Stimulated activated naive CD4-positive, alpha-beta T cell (primary cell): ENCODE measurements at places on chromosomes 5 and 9.

DNA sequence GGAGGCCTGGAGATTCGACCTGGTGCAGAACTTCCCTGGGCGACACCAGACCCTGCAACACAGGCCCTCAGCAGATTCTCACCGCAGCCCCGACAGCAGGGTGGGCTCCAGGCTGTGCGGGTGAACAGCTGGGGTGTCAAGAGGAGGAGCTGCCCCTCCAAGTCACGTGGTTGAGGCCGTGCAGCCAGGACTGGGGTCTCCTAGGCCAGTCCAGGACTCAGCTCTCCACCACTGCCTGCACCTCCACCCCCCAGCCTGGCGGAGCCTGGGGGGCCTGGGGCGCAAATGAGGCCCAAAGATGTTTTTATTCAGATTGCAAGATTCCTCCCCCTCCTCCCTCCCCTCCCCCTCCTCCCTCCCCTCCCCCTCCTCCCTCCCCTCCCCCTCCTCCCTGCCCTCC, 9.2 kb upstream of the AGPAT2 start:
- DNase-seq: no peak

- DNase-seq: no peak
Observed at GRCh38 chr5:109482748-109483147, 73.0 kb upstream of the PJA2 start.

GRCh38 chr5:171957591-171958251, 48.7 kb downstream of the FBXW11 start:
- DNase-seq: no peak

DNA sequence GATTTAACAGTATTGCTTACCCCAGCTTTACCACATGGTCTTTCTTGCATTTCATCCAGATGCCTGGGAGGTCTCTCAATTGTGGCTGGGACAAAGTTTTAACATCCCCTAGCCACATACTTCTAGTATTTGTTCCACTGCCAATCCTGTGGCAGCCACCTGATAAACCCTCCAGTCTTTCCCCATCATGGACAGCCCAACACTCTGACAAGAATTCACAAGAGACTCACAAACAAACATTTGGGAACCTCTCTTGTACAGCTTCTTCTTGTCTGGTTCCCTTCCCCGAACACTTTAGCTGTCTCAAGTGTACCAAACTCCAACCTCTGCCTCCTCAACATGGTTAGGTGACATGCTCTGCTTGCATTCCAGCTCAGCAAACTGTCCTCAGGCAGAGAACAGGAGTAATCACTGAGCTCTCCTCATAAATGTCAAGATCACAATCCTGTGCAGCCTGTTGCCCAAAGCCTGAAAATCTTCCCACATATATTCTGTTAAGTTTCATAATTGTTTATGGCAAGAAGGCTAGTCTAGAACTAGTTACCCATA, 59.7 kb downstream of the STRBP start:
- no peak for DNase-seq

GRCh38 chr5:159010661-159011442, 88.9 kb downstream of the EBF1 start:
- DNase-seq: no peak

- no peak for DNase-seq
Observed at GRCh38 chr5:147481376-147481775, 28.5 kb downstream of the DPYSL3 start.

DNA sequence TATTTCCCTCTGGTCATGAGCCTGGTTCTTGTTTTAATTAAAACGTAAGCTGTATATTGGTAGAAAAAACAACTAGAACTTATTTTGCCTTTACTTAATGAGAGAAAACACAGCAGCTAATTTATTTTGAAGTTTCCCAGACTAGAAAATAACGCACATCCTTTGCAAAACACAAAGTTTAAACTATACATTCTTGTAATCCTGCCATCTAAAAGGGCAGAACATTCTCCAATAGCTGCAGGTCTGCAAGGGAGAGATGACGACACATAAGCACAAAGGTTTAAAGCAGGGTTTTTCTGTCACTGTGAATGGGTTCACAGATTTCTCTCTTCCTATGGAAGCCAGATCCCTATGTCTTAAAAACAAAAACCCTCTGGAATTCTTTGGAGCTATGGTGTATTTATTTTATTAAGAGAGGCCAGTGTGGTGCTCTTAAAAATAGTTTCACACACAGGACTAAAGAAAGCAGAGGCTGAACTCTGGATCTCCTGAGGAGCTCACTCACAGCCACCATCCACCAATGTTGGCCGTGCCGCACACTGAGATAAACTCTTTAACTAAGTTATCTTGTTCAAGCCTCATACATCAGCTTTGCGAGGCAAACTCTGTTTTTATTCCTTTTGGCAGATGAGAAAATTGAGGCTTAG, 82.4 kb downstream of the SNCAIP start:
- no peak for DNase-seq

GRCh38 chr9:37236822-37237221, 116.4 kb downstream of the ZCCHC7 start:
- DNase-seq: no peak

- DNase-seq: no peak
Observed at GRCh38 chr5:86824637-86825036, 206.9 kb downstream of the COX7C start.

DNA sequence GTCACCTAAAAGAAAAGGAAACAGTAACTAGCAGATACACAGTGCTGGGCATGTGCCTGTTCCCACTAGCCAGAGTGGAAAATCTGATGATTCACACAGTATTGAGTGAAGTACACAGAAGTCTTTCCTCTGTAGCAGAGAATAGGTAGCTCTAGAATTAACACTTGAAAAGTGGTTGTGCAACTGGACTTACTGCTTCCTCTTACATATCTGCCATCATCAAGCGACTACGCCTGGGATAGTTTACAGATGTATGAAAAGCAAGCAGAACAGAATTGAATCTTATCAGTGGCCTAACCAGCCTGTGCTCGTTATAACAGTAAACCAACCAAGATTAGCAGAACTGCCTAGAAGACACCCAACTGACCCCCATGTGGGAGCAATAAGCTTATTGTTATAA, 130.6 kb downstream of the DTWD2 start:
- no peak for DNase-seq

GRCh38 chr9:77830618-77831285, 182.6 kb upstream of the GNA14 start:
- no peak for DNase-seq

GRCh38 chr5:78747705-78748359, 99.3 kb upstream of the LHFPL2 start:
- no peak for DNase-seq

DNA sequence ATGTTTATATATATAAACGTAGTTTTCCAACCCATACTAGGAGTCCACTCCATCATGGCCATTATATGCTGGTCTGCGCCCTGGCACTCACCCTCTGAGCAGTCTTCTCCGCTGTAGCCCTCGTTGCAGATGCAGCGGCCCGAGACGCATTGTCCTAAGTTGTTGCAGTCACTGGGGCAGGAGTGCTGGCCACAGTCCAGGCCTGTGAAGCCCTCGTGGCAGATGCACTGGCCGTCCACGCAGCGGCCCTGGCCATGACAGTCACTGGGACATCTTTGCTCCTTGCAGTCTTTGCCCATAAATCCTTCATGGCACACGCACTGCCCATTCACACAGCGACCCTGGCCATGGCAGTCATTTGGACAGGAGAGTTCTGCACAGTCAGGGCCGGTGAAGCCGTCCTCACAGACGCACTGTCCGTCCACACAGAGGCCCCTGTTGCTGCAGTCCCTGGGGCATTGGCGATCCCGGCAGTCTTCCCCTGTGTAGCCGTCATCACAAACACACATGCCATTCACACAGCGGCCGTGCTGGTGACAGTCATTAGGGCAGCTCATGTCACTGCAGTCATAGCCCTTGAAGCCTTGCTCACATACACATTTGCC, 32.1 kb downstream of the TNC start:
- DNase-seq: no peak

DNA sequence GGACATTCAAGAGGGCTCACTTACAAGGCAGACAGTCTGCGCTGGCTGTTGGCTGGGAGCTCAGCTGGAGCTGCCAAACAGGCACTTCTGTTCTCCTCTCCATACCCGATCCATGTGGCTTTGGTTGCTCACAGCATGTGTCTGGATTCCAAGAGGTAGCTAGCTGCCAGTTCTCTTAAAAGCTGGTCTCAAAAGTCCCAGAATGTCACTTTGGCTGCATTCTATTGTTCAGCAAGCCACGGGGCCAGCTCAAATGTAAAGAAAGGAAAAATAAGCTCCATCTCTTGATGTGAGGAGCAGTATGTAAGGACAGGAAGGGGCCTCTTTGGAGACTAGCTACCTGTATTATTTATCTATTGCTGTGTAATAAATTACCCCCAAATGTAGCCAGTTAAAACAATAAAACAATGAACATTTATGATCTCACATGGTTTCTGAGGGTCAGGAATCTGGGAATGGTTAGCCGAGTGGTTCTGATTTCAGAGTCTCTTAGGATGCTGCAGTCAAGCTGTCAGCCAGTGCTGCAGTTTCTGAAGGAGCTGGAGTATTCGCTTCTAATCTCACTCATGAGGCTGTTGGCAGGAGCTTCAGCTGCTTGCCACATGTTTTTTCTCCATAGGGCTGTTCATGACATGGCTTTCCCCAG, 112.7 kb upstream of the CLINT1 start:
- DNase-seq: no peak

DNA sequence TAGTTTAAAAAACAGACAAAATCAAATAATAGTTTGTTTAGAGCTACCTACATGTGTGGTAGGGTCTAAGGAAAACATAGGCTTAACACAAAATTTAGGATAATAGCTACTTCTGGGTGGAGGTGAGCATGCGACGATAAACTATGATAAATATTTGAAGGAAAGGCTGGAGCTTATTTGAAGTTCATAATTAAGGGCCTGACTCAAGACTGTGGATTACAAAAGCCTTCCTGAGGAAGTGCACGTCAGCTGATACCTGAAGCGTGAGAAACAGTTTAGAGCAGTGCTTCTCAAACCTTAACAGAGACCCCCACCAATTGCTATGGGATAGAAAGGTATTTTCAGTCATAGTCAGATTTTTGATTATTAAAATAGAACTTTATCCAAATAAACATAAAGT, 20.4 kb upstream of the UBLCP1 start:
- DNase-seq: no peak

DNA sequence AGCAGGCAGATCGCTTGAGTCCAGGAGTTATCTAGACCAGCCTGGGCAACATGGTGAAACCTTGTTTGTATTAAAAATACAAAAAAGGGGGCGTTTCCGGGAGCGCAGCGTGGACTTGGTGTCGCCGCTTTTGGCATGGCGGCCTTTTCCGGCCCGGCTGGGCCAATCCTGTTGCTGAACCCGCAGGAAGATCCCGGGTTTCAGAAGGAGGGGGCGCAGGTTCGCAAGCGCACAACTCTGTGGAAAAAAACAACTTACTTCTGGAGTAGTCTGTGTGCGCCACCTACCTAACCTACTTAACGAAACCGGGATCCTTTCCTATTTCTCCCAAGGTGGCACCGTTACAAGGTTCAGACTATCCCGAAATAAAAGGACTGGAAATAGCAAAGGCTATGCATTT, 198.6 kb downstream of the MSX2 start:
- DNase-seq: no peak

DNA sequence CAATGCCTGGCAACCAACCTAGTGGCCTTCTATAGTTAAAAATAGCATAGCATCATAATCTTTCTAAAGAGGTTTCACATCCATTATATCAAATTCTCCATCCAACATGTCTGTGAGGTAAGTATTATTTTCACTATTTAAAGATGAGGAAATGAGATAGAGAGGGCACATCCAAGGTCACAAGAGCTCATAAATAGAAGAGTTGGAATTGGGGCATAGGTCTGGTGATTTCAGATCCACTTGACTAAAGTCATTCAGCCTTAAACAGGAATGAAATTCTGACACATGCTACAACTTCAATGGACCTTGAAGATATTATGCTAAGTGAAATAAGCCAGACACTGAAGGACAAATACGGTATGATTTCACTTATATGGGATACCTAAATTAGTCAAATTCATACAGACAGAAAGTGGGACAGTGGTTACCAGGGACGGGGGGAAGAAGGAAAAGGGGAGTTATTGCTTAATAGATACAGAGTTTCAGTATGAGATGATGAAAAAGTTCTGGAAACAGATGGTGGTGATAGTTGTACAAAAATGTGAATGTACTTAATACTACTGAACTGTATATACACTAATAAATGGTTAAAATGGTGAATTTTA, 259.6 kb upstream of the NR4A3 start:
- DNase-seq: no peak

GRCh38 chr9:16616686-16617085, 253.8 kb downstream of the BNC2 start:
- DNase-seq: no peak

DNA sequence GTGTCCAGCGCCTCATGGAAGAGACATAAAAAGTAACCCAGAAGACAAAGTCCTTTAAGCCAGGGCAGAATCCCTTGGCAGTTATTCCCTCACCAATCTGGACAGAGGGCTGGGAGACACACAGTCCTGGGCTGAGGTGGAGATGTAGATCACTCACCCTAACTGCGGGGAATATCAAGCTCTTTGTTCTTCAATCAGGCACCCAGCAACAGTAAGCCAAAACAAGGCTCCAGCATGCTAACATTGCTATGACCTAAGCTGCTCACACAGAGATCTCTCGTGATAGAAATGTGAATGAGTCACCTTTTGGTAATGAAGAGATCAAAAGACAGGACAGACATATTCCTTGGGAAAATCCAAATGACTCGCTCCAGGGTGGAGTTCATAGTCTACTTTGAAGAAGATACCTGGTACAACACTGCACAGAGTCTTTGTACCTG, 101.3 kb downstream of the FBN2 start:
- DNase-seq: no peak

- peak; percentile 68 for DNase-seq
Observed at GRCh38 chr9:133417541-133418461, at the start of gene REXO4. Gene REXO4 (minus strand): TSS chr9:133418010. CDS start chr9:133417844, 166 bp downstream.

- no peak for DNase-seq
Observed at GRCh38 chr9:84411683-84412267, 71.2 kb upstream of the SLC28A3 start.

DNA sequence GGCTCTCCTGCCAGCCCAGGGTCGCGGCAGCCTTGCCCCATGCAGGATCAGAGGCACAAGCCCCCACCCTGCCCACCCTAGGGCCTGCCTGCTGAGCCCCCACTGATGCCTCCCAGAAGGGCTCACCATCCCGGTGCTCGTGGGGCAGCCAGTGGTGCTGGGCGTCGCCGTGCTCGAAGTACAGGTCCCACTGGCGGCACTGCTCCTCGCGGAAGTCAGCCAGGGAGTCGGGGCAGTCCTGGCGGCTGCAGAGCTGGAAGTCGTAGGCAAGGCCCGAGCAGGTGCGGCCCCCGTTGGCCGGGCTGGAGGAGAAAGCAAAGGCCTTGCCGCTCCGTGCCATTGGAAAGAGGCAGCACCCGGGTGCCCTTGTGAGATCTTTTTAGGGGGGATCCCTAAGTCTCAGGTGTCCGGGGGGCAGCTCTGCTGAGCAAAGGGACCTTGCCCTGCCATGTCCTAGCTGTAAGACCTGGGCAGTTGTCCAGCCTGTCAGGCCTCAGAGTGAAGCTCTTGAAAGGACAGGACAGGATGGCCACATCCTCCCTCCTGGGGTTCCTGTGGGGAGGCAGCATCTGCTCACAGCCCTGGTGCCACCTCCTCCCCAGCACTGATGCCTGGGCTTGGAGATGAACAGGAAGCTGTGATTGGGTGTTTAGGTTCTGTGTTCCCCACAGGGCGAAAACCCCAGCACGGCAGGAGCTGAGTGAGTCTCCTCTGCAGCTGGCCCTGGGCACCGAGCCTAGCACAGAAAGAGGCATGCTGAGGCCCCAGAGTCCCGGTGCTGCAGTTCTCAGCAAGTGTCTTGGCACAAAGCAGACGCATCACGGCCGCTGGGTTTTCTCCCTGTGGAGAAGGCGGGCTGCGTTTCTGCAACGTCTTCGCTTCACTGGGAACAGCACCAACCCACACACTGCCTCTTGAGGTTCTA, 77.7 kb downstream of the ZNF354C start:
- DNase-seq: no peak
